ENCODE measurements at places on chromosomes 6 and 20.

DNA sequence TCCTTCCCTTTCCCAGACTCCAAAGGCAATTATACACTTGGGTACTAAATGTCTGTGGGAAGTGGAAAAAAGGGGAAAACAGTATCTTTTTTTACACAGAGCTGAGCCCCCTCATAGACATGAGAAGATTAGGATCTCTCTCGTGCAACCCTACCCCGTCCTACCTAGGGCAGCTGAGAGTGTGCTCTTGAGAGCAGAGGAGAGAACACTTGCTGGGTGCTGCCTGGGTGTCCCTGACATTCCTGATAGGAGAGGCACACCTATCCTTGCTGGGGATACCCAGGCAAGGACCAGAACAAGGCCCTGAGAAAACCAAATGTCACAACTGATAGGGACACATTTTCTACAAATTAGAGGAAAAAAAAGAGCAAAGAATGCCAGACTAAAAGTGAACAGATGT, 81.2 kb downstream of the PREP start:
- no peak for DNase-seq

- DNase-seq, result no peak
Observed at GRCh38 chr6:112571488-112572270, 224.5 kb downstream of the RFPL4B start.

DNA sequence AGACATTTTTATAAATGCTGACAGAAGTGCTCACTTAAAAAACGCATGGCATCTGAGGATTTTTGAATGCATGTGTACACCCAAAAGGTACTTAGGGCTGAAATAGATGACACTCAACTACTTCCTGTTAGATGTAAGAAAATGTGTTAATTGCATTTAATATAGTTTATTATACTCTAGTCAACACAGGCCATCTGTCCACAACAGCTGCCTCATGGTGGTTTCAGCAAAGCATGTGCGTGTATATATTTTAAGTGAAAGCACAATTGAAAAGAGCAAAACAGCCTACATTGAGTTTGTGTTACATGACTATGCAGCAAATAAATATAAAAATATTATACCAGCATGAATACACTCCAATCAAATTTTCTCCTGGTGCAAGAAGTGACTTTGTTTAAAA, 1233.0 kb upstream of the EYS start:
- no peak for DNase-seq

DNA sequence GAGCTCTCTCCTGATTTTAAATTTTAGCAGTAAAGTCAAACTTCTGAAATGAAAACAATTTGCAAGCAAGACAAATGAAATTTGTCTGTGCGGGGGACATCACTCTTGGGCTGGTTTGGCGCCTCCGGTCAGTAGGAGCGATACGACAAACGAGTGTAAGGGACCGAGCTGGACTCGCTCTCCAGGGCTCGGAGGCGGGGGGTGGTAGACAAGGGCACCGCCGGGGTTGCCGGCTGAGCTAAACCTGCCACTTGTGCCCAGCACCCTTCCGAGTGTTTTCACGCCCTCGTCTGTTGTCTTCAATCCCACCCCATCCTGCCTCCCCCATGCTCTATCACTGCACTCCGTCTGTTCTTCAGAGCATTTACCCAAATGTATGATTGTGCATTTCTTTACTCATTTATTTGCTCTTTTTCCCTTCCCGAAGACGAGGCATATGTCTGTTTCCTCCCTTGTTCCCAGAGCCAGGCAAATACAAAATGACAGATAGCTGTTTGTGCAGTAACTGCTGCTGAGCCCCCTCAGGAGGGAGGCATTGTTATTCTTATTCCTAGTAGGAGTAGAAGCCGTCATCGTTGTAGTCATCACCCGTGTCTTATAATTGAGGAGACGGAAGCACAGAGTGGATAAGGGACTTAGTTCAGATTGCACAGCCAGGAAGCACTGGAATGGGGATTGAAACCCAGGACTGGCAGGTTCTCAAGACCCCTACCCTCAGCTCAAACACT, 62.8 kb upstream of the APCDD1L start:
- DNase-seq, result no peak

GRCh38 chr6:142934599-142934998, 10.4 kb downstream of the HIVEP2 start:
- DNase-seq, result no peak

- no peak for DNase-seq
Observed at GRCh38 chr6:93222071-93222851, 197.1 kb downstream of the EPHA7 start.

GRCh38 chr20:25991051-25991755, 294.6 kb upstream of the ZNF337 start:
- DNase-seq, result no peak

DNA sequence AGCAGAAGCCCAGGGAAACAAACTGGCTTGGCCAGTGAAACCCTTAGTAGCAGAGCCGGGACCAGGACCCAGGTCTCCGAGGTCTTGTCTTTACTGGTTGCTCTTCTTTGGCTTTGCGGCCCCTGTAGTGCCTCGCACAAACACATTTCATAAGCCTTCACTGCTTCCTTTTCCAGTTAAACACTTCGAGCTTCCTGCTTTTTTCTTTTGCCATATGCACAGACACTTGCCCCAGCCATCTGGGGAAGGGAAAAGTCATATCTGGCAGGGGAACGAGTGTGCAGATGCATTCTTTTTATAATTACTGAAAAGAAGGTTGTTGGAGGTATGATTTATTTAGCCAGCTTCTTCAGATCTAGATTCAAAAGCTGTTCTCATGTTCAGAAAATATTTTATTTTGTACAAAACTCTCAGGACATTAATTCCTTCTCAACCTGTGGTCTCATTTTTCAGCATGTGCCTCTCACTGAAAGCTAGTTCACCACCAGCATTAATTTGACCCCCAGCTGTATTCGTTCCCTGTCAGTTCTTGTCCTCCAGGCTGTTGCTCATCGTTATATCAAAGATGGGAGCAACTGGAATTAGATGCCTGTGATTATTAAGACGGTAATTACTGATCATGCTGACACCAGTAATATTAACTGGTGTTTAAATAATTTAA, 19.2 kb downstream of the KLHL32 start:
- DNase-seq, result no peak

GRCh38 chr6:45983062-45983461, 32.6 kb downstream of the CLIC5 start:
- no peak for DNase-seq

- DNase-seq, result no peak
Observed at GRCh38 chr6:99121748-99122147, 174.0 kb upstream of the FBXL4 start.

- no peak for DNase-seq
Observed at GRCh38 chr6:105170059-105170458, 9.8 kb downstream of the POPDC3 start.

GRCh38 chr6:43129434-43130194, 41.5 kb upstream of the SRF start:
- peak; percentile 70 for DNase-seq

GRCh38 chr6:89458704-89459103, 25.8 kb downstream of the ANKRD6 start:
- no peak for DNase-seq

DNA sequence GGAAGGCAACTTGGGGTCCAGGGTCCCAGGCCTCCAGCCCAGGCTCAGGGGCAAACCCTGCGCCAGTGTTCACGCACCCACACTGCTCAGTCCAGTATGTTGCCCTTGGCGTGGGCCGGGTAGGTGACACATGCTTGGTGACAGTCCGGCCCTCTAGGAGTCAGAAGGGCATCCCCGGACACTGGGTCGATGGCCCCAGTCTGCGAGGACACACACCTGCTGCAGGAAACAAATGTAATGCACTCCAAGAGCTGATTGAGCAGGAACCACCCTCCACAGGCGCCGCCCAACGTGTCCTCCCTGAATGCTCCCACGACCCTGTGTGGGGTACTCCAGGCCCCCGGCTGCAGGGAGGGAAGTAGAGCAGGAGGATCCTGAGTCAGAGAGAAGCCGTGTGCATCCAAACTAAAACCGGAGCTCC, 160.7 kb downstream of the DLL1 start:
- DNase-seq, result no peak

- no peak for DNase-seq
Observed at GRCh38 chr6:38355519-38355918, 284.2 kb downstream of the BTBD9 start.

DNA sequence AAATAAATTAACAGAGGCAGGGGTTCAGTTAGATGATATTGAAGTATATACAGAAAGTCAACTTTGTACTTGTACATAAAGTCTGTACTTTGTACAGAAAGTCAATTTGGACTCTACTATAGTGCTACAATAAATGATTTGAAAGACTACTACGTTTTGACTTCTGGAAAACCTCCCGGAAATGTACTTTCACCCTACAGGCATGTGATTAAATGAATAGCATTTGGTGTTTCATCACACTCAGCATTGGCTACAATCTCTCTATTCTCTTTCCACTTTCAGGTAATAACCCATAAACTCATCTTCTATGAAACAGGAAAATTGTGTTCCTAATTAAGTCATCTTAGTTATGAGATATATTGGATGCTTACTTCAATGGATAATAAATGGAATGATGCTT, 25.6 kb upstream of the MC3R start:
- no peak for DNase-seq

DNA sequence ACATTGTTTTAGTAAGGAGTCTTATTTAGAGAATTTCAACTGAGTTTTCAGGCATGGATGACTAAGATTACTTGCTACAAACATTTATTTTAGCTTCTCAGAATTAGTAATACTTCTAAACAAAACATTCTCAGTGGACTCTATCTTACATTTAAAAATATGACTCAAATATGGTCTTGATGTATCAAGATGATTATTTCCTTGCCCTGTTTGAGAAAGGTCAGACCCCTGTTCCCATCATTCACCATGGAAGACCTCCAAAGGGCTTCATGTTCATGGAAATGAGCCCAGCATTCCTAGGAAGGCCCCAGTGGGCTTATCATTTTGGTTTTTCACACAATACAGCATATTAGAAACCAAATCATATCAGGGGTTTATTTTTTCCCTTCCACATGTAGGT, 24.6 kb upstream of the TRPC4AP start:
- no peak for DNase-seq

- DNase-seq, result no peak
Observed at GRCh38 chr6:62670490-62671223, 384.6 kb upstream of the KHDRBS2 start.

- no peak for DNase-seq
Observed at GRCh38 chr6:159301810-159302593, 132.8 kb downstream of the FNDC1 start.

DNA sequence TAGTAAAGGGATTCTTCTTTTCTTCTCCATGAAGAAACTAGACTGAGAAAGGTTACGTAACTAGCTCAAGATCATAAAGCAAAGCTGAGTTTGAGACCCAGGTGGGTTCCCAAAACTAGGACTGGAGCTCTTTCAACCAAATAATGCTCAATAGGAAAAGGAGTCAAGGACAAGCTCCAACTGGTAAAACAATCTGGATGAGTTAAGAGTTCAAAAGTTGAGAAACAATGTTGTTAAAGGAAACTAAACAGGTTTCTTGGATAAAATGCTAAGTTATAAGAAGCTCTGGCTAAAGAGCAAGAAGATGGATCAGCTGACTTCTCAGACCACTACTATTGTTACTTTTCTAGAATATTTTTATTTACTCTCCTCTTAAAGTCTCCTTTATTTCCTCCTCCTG, 137.3 kb downstream of the MMS22L start:
- no peak for DNase-seq

GRCh38 chr6:137024237-137024990, 20.4 kb downstream of the IL20RA start:
- no peak for DNase-seq

- DNase-seq, result peak; percentile 62
Observed at GRCh38 chr20:62485062-62485700, 9.4 kb upstream of the GATA5 start.

DNA sequence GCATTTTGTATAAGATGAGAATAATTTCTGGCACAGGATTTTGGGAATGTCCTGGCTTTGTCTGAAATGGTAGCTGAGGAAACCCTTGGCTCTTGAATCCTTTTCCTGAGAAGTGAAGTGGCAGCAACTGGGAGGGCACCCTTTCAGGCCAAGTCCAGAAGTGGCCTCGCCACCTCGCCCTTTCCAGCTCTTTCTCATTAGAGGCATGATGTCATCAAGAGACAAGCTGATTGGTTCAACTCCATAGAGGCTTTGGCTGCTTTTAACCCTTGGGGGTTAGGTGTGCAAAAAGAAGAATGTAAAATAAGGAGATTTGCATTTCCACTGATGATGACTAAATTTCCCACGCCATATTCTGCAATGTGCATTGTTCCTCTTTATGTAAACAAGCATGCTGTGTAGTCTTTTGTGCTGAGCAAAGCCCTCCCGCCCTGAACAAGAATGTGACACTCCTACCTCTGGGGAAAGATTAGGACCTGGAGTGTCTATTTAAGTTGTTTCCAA, 116.5 kb downstream of the TCP11 start:
- peak; percentile 82 for DNase-seq

DNA sequence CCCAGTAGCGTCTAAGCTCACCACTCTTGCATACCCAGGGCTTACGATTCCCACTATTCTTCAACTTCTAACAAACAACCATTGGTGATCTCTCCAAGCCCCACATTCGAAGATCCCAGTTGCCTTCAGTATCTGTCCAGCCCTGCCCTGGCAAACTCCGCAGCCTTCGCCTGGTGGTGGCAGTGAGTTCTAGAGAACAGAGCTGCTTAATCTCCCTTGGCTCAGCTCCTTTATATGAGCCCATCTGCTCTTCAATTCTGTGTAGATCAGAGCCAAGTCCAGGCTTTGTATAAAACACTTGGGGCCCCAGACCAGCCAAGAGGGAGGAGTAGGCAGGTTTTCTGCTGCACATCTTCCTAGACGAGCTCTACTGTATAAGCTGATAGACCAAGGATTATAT, 193.3 kb downstream of the PHACTR1 start:
- DNase-seq, result no peak

- DNase-seq, result no peak
Observed at GRCh38 chr6:106039897-106040592, 46.1 kb upstream of the PRDM1 start.

DNA sequence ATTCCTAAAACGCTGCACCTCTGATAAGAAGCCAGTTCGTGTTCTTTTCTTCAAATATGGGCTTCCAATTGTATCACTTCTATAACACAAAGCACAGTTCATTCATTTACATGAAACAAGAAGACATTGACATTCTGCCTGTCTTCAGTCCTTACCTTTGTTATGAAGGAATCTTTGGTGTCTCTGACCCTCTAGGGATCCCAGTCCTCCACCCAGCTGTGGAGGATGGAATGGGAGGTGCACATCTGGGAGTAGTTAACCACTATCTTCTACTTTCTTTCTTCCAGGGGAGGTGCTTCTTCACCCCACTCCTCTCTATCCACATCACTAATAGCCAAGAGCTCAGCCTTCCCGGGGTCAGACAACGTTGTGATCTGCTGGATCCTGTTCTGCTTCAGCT, 233.4 kb downstream of the CDC5L start:
- DNase-seq, result no peak

- no peak for DNase-seq
Observed at GRCh38 chr6:125267806-125268523, 33.8 kb downstream of the HDDC2 start.

DNA sequence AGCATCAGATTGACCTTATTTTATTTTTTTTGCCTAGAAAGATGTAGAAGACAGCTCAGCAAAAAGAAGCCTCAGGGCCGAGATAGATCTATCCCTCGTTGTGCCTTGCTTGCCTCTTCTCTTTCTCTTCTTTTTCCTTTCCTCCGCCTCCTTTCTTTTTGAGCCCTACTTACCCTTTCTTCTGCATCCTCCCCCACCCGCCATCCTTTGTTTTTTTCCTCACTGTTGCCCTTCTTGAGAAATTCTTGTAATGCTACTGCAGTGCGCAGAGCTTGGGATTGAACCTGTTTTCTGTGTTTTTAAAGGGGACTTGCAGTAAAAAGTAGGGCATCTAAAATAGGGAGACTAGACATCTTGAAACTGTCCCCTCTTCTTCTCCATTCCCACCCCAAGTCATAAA, 18.6 kb downstream of the RALY start:
- no peak for DNase-seq

Data from iPS-NIHi11 (cell line).